ENCODE measurements at places on chromosomes 2 and 18. TPM values are rescaled to one million over a fixed set of nuclear protein-coding genes. Genes with fewer than 3 reads are reported as not detected.

The OTX1 gene
- total RNA-seq: not detected

The PRKAG3 gene
- total RNA-seq: not detected

The C2orf92 gene
- 4.6 TPM for total RNA-seq

The CENPA gene
- total RNA-seq: not detected

The NGEF gene
- 0.43 TPM for total RNA-seq

The TMEM37 gene
- 2.3 TPM for total RNA-seq

The ST8SIA5 gene
- 0.11 TPM for total RNA-seq

DNA sequence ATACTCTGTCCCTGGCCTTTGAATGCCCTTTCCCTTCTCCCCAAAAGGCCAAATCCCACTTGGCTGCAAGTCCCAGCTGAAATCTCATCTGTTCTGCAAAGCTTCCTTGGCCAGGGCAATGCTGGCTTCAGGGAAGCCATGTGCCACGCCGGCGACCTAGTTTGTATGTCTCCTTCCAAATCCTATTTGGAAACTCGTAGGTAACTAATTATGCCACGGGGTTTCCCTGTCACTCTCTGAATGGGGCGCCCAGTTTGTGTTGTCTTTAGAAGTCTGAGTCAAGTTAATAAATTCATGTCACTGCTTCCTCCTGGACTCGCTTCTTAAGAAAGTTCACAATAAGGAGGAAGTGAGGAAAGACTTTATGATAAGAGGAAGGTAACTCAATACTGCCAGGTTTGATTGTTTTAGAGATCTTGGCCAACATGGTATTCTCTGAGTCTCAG is 19.1 kb downstream of the FHL2 start:
- no peaks in the 10 kb centered on the region for H3K4me1 ChIP-seq
- H3K36me3 ChIP-seq: peaks cover 9% of the 10 kb centered on the region
- H3K4me3 ChIP-seq: no peak overlapping the region
- H3K27ac ChIP-seq: peak overlapping the region; percentile 57
- DNase-seq: no peak
- H3K27me3 ChIP-seq: no peaks in the 10 kb centered on the region

GRCh38 chr2:96547731-96548171 is 11.2 kb downstream of the ARID5A start:
- H3K4me3 ChIP-seq: no peak overlapping the region
- H3K27ac ChIP-seq: peak overlapping the region; percentile 44
- H3K36me3 ChIP-seq: peaks cover 89% of the 10 kb centered on the region

DNA sequence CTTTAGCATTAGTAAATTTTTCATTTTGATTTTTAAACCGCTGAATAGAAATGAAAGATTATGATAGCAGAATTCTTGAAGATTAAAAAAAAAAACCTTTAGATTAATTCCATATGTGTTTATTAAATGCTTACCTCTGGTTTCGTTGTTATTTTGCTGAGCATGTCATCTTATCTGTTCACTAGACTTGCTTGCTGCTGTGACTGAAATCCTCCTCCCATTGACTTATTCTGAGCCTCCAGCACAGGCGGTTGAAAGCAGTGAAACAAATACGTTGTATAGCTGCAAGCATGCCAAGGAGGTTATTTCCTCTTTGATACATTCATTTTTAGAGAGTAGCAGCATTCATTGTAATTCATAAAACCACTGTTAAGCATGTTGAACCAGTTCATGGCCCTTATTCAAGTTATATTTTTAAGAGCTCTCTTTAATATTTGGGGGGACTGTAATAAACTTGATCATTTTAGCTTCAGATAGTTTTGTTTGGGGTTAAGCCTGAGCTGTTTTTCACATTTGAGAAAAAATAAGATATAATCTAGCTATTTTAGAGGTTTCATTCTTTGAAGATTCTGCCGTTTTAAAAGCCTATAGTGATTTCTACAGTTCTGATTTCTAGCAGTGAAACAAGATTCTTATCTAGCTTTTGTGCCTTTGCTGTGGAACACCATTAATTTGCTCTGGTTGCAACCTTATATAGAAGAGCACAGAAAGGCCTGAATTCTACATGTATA is at the start of gene HTR2B:
TSS of gene HTR2B (minus strand) at position 205 of the 731 bp plus-strand sequence. CDS start 1,278 bp downstream, outside the sequence.
- H3K36me3 ChIP-seq: no peaks in the 10 kb centered on the region
- H3K4me1 ChIP-seq: peaks cover 8% of the 10 kb centered on the region
- peak within 1 kb of the TSS; percentile 48 for H3K4me3 ChIP-seq
- DNase-seq: no peak

DNA sequence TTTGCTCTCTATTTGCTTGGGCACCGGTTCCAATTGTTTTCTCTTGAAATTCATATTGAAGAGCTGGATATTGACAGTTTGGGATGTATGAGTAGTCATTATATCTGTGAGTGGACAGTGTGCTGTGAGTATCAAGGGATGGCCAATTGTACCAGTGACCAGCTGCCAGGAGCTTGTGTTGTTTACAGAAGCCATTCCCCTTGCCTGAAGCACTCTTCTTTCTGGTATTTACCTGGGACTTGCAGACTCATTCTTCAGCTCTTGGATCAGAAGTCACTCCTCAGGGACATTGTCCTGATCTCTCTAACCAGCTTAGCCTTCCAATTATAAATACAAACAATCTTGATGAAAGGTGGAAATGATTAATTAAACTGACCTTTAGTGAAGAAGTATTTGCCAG is 438.3 kb upstream of the LRATD1 start:
- H3K4me3 ChIP-seq: no peak overlapping the region
- DNase-seq: no peak
- no peaks in the 10 kb centered on the region for H3K27me3 ChIP-seq
- no peak overlapping the region for H3K27ac ChIP-seq
- no peaks in the 10 kb centered on the region for H3K4me1 ChIP-seq
- H3K36me3 ChIP-seq: no peaks in the 10 kb centered on the region

DNA sequence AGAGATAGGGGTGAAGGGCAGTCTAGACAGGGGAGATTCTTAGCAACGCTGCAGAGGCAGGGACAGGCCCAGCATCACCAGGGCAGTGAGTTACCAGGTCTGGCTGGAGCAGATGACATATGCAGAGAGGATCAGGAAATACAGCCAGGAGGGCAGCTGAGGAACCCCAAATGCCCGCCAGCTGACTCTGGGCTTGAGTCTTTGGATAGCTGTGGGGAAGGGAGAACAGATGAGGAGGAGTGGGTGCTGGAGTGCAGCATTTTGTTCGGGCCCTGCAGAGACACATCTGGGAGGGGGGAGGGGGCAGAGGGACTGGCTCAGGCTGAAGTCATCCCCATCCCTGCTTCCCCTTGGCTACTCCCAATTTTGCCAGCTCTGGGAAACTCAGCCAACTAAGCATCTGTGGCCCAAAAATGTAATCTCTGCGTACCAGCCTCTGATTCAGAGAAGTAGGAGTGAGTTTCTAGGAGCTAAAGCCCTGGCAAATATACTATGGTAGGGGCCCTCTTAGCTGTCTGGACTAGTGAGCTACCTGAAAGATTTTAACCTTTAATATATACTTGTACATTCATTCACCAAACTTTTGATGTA is 214.5 kb downstream of the ZBTB7C start:
- peaks cover 3% of the 10 kb centered on the region for H3K4me1 ChIP-seq
- H3K4me3 ChIP-seq: no peak overlapping the region
- no peak for DNase-seq
- H3K36me3 ChIP-seq: no peaks in the 10 kb centered on the region
- H3K27me3 ChIP-seq: no peaks in the 10 kb centered on the region

- no peaks in the 10 kb centered on the region for H3K36me3 ChIP-seq
- H3K4me3 ChIP-seq: no peak overlapping the region
- H3K4me1 ChIP-seq: peaks cover 16% of the 10 kb centered on the region
- DNase-seq: no peak
- no peaks in the 10 kb centered on the region for H3K27me3 ChIP-seq
Observed at GRCh38 chr2:23556929-23557328, 171.9 kb downstream of the KLHL29 start.

DNA sequence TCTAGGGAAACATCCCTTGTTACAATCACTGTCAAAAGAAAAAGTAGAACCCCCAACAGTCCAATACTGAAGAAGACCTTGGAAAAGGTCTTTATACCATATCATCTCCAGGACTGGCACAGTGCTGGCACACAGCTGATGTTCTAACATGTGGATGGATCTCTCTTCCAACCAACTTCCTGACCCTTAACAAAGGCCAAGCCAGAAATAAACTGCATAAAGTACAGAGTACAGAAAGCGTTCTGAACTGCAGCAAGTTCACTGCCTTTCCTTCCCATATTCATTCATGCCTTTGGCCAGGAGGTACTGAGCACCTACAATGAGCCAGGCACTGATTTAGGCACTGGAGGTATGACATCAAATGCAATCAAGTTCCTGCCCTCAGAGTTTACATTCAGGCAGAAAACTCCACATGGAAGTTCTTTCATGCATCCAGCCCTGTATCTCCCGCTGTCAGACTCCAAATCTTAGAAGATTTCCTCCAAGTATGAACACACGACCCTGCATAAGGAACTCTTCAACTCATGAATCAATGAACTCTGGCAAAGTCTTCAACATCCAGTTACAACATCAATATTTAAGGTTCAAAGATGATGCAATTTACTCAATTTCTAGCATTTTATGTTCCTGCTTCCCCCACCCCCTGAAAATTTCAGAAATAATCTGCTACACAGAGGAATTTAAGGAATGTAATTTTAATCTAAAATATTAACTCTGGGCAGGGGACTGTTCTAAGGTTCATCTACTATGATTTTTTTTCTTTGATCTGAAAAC is 33.8 kb downstream of the ACVR1 start:
- peak overlapping the region; percentile 46 for H3K27ac ChIP-seq
- H3K27me3 ChIP-seq: no peaks in the 10 kb centered on the region
- no peaks in the 10 kb centered on the region for H3K36me3 ChIP-seq
- H3K4me1 ChIP-seq: peaks cover 46% of the 10 kb centered on the region
- no peak overlapping the region for H3K4me3 ChIP-seq

DNA sequence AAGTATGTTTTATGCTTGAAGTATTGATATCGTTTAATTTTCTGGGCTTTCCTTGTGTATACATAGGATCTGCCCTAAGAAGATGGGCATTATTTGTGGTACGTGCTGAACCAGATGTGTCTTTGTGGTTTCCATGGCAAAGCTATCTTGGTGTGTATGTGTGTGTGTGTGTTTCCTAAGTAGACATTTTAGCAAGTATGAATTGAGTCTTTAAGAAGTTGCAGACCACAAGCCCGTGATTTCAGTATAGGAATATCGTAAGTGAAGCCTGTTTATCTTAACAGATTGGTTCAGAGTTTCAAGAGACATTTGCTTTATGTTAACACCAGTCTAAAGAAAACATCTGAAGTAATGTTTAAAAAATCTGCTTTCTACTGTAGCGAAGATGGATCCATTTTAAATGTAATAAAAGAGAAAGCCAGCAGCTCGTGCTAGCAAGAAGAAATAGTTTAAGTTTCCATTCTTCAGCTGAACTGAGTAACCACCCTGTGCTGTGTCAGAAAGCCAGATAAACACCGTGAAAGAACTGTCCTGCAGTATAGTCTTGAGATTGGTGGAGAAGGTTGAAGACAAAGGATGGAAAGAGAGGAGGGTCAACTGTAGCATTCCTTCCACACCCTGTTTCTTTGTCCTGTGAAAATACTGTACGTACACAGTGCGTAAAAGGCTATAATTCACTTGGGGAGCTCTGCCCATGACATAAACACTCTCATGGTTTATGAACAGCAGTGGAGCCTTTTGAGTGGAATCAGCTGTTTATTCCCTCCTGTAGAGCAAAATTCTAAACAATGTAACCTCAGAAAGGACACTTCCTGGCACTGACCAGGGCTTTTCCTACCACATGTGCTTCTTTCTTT is 91.9 kb upstream of the FOSL2 start:
- H3K4me1 ChIP-seq: peaks cover 3% of the 10 kb centered on the region
- peak overlapping the region; percentile 61 for H3K27ac ChIP-seq
- DNase-seq: no peak
- H3K36me3 ChIP-seq: peaks cover 8% of the 10 kb centered on the region

GRCh38 chr18:79950515-79951341 is 725 bp downstream of the SLC66A2 start:
- peak overlapping the region; percentile 98 for H3K4me3 ChIP-seq
- H3K27ac ChIP-seq: peak overlapping the region; percentile 75
- no peaks in the 10 kb centered on the region for H3K27me3 ChIP-seq
- peaks cover 20% of the 10 kb centered on the region for H3K4me1 ChIP-seq

GRCh38 chr18:70659036-70659925 is 370.4 kb downstream of the SOCS6 start:
- no peak for DNase-seq
- H3K36me3 ChIP-seq: no peaks in the 10 kb centered on the region
- H3K27me3 ChIP-seq: no peaks in the 10 kb centered on the region
- H3K27ac ChIP-seq: no peak overlapping the region
- H3K4me1 ChIP-seq: no peaks in the 10 kb centered on the region
- H3K4me3 ChIP-seq: peak overlapping the region; percentile 31

- no peaks in the 10 kb centered on the region for H3K27me3 ChIP-seq
- H3K36me3 ChIP-seq: no peaks in the 10 kb centered on the region
- no peak overlapping the region for H3K4me3 ChIP-seq
- DNase-seq: no peak
Observed at GRCh38 chr2:9838391-9838790, 4.9 kb upstream of the TAF1B start.

GRCh38 chr2:221104361-221104811 is 467.7 kb downstream of the EPHA4 start:
- H3K4me1 ChIP-seq: peaks cover 4% of the 10 kb centered on the region
- H3K27me3 ChIP-seq: no peaks in the 10 kb centered on the region
- peak overlapping the region; percentile 48 for H3K4me3 ChIP-seq
- H3K36me3 ChIP-seq: no peaks in the 10 kb centered on the region

- no peaks in the 10 kb centered on the region for H3K4me1 ChIP-seq
- no peak for DNase-seq
- no peaks in the 10 kb centered on the region for H3K36me3 ChIP-seq
- H3K4me3 ChIP-seq: no peak overlapping the region
Observed at GRCh38 chr2:114354199-114354598, 88.2 kb upstream of the DPP10 start.

- H3K4me1 ChIP-seq: no peaks in the 10 kb centered on the region
- H3K27me3 ChIP-seq: no peaks in the 10 kb centered on the region
- no peak overlapping the region for H3K4me3 ChIP-seq
- peaks cover 36% of the 10 kb centered on the region for H3K36me3 ChIP-seq
Observed at GRCh38 chr2:63977904-63978303, 41.3 kb downstream of the VPS54 start.

DNA sequence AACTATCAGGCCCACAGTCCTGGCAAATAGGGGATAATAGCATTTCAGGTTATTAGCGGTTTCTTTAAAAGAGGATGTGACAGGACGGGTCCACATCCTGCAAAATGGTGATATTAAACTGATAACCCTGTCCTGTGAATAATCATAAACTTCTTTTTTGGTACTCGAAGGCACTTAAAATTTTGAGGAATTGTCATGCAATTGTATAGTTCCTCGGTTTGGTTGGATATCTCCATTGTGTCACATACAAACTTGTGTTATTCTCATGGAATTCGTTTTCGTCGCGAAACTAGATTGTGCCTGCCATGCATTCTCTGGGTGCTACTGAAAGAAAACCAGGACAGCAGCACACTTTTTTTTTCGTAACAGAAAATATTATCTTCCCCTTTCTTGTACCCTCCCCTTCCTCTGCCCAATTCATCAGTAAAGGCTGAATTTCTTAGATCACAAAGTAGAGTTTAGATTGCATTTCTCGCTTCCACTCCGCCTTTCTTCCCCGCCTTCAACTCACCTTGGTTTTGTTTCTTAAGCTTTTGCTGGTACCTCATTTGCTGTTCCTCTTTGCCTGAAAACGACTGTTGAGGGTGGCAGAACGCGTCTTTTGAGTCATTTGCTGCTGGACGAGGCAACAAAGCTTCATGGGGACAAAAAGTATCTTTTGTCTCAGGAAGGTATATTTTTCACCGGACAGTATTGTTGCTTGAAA is 1.3 kb downstream of the CERS6 start:
- H3K4me3 ChIP-seq: peak overlapping the region; percentile 92
- no peaks in the 10 kb centered on the region for H3K4me1 ChIP-seq
- DNase-seq: no peak

Data from ascending aorta (tissue), 2 donors.